Adipocyte (in vitro differentiated cells): ENCODE measurements at places on chromosomes 13 and 19.

DNA sequence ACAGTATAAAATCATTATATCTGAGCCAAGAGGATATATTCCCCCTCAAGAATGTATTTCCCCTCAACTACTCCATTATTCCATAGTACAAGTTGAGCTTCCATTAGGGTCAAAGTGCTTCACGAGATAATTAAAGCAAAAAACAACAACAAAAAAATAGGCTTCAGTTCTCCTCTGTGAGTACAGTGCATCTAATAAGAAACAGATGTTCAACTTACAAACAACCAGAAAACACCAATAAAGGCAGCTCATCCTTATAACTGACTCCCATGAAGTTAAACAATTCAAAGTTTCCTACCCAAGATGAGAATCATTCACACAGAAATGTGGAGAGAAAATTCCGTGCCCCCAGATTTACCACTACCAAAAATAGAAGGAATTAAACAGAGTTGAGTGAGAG lies 854.4 kb downstream of the PCDH9 start:
- DNase-seq = peak; percentile 58

- no peak for DNase-seq
Measured at GRCh38 chr19:32802840-32803239, 66.7 kb downstream of the SLC7A9 start.

DNA sequence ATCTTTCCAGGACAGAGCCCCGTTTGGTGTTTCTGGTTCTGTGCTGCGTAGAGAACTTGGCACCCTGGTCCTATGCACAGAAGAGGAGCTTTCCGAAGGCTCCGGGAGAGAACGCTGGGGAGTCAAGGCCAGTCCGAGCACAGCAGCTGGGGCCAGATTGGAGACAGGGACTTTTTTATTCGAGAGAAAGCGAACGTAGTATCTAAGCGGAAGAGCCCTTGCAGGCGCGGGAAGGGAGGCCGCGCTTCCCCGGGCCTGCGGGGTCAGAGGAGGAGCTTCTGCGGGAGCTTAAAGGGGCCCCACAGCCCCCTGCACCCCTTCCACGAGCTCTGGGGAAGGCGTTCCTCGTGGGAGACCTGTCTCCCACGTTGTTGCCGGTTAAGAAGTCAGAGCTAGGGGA lies 48.6 kb upstream of the ARHGEF7 start:
- no peak for DNase-seq

- no peak for DNase-seq
Measured at GRCh38 chr13:44938854-44939253, 50.4 kb downstream of the NUFIP1 start.

GRCh38 chr13:48976576-48977285 lies 1.0 kb downstream of the FNDC3A start:
- no peak for DNase-seq

GRCh38 chr13:28136916-28137315 lies 1.4 kb upstream of the PAN3 start:
- no peak for DNase-seq

GRCh38 chr13:110415669-110416068 lies 108.6 kb downstream of the COL4A2 start:
- no peak for DNase-seq

- DNase-seq = no peak
Measured at GRCh38 chr13:75458696-75459422, 23.1 kb downstream of the TBC1D4 start.

DNA sequence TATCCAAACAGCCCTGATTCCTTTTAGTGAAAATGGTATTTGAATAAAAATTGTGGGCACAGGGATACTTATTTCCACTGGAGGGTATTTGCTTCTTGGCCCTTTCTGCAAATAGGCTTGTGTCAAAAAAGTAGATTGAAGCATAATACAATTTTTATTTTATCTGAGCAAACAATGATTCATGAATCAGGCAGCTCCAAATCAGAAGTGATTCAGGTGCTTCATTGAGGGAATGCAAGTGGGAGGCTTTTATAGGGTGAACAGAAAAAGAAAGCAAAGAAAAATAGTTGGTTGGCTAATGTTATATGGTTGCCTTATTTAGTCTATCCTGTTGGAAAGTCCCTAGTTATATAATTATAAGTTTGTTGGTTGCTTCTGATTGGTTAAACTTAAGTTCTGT lies 117.9 kb downstream of the ITGBL1 start:
- no peak for DNase-seq

- DNase-seq = peak; percentile 55
Measured at GRCh38 chr19:1295169-1296012, 9.7 kb downstream of the EFNA2 start.

GRCh38 chr19:14972676-14973075 lies 7.0 kb downstream of the SLC1A6 start:
- DNase-seq = no peak

DNA sequence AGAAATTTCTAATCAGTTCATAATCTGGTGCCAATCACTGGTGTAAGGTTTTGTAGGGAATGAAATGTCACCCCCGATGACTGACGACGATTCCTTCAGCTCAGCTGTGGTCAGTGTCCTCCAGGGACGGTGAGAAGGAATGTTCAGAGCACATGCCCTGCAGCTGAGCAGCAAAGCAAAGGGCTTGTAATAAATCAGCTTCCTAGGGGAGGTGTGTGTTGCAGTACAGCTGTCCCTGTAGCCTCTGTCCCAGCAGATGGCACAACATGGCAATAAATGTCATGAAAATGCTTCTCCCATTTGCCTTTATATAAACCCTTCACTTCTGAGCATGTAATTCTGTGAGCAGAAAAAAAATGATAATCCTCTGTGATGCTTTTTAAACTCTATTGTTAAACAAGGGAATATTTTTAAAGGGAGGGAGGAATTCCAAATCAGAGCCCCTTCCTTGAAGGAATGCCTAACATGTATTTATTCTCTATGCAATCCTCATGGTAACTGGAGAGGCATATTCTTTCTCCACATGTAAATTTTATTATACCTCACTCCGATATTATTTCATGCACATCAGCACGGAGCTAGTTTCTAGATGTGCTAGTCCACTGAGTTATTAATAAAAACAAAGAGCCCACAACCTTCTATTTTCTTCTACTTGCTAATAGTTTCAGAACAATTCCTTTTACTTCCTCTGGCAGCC lies 102.5 kb downstream of the FAM216B start:
- DNase-seq = peak; percentile 75

- DNase-seq = no peak
Measured at GRCh38 chr13:46197299-46198048, 14.3 kb upstream of the LRRC63 start.

DNA sequence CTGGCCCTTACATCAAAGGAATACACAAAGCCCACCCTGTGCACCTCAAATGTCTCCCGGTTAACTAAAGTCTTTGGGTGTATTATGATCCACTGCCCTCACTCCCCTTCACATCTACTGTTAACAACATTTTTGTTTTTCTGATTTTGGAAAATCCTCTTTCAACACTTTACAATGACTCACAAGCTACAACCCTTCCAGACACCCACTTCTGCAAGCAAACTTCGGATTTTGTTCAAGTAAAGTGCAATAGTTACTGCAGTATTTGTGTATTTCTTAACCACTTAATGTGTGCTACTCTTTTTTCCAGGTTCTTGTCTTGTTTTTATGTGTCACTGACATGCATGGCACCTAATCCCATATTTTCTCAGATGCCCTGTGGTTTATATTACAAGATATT lies 101.1 kb downstream of the EDNRB start:
- peak; percentile 20 for DNase-seq

DNA sequence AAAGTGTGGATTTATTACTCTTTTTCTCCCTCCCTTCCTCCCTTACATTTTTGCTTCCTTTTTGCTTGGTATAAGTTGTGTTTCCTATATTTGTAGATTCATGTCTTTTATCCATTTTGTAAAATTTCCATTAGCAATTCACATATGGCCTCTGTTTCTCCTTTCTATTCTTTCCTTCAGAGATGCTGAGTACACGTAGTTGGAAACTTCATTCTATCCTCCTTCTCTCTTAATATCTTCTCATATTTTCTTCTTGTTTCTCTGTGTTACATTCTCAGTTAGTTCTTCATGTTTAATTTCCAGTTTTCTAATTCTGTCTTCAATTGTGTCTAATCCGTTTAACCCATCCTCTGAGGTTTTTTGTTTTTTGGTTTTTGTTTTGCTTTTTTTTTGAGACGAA lies 188.9 kb downstream of the ZIC5 start:
- no peak for DNase-seq

DNA sequence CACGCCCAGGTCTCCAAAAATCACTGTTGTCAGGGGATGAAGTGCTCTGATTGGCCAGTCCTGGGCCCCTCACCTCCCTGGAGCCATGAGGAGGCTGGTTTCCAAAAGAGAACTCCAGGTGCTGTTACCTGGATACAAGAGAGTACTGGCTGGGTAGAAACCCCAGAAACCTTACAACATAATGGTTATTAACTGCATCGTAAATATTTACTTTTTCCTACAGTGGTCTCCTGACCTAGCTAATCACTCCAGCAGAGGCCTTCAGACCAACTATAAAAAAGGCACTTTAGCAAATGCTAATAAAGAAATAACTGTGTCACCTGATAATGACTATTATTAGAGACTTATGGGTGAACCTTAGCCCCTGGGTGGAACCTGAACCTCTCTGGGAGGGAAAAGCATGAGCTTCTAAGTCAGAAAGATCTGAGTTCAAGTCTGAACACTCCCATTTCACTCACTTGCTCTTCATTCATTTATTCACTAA lies 1.5 kb upstream of the IGSF23 start:
- no peak for DNase-seq

- no peak for DNase-seq
Measured at GRCh38 chr13:65926750-65927171, 1303.4 kb downstream of the PCDH9 start.

DNA sequence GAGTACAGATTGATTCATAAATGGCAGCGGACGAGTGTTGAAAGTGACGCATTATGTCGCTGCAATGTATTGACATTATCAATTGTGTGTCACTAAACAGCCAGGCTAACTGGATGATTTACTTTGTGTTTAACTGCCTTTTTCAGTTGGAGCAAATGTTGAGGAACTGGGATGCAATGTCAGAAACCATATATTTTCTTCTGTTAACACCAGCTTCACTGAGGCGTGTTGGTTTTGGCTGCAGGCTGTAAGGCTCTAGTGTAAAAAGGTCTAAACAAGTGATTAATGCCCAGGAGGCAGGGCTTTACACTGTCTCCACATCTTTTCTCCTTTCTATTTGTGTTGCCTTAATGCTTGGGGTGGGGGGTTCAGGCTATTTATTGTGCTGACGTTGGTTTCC lies 80.1 kb downstream of the GGACT start:
- DNase-seq = no peak

GRCh38 chr19:52492994-52493470 lies 34.4 kb upstream of the ZNF808 start:
- DNase-seq = no peak

GRCh38 chr13:108993346-108993745 lies 363.9 kb downstream of the MYO16 start:
- peak; percentile 68 for DNase-seq

- no peak for DNase-seq
Measured at GRCh38 chr13:53781941-53782340, 753.3 kb downstream of the OLFM4 start.

DNA sequence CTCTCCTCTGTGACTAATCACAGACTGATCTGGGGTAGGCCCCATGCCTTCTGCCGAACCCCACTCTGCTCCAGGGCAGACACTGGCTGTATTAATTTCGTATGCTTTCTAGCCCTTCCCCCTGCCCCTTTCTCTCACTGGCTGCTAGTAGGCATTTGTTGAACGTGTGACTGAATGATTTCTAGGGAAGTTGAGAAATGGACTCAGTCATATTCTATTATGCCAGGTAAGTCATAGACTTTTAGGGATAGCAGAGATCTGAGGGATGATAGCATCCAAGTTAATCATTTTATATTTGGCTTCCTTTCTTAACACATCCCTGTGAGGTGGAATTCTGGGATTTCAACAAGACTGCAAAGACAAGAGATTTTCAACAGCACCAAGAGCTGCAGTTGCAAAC lies 166.4 kb downstream of the FGF9 start:
- no peak for DNase-seq

GRCh38 chr13:94557684-94558235 lies 38.2 kb downstream of the TGDS start:
- no peak for DNase-seq

DNA sequence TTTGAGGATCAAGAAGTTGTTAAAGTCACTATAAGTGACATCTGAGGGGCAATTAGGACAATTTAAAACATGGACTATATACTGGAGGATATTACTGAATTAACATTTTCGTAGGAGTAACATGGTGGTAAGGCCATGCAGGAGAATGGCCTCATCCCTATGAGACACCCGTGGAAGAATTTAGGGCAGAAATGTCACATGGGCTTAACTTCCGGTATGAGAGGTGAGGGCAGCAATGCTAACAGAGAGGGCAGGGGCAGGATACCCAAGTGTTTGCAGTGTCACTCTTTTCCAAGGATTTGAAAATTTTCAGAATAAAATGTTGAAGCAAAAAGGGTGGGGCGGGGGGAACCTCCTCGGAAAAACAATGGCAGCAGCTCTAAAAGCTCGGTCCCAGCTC lies 23.6 kb downstream of the RANBP3 start:
- DNase-seq = no peak

GRCh38 chr19:44942067-44942571 lies at the start of gene APOC4:
Gene APOC4, plus strand, starts transcription at chr19:44942237. Its CDS starts 41 bp downstream, at chr19:44942278.
- no peak for DNase-seq

DNA sequence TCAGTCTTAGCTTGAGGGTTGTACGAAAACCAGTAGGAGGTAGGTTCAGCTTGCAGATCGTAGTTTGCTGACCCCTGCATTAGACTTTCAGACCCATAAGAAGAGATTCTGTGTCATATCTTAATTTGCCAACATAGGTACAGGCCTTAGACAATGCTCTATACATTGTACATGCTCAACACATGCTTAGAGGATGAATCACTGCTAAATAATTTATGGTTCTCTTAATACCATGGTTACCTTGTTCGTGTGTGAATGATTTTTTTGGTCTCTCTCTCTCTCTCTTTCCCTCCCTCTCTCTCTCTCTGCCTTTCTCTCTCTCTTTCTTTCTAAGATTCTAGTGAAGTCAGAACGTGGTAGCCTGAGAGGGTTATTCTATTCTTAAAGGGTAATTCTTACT lies 112.2 kb downstream of the FGF14 start:
- no peak for DNase-seq

DNA sequence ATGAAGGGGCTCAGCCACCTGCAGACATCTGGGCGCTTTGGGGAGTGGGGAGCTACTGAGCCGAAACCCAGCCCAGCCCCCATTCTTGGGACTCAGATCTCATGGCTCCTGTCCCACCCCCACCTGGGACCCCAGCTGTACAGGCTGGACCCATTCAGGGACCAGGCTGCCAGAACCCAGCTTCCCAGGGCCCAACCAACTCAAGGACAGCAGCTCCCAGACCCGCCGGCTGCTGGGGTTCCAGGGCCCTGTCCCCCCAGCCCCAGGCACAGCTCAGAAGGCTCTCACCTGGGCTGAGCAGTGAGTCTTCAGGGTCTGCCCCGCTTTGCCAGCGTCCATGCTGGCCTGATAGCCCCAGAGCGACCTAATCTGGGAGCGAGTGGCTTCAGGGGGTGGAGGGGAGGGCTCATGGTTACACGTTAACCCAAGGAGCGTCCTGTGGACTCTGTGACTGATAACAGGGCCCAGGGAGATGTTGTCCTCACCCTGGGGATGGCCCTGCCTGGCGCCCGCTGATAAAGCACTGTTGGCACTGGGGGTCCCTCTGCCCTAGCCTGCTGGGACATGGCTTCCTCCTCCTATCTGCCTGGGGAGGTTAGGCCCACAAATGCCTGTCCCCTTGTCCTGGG lies at the start of gene TMEM86B:
Gene TMEM86B, minus strand, starts transcription at position 361 of the 629 bp plus-strand sequence. Its CDS starts 22 bp downstream, at position 339.
- no peak for DNase-seq
